ENCODE measurements at places on chromosomes 7 and 10.

DNA sequence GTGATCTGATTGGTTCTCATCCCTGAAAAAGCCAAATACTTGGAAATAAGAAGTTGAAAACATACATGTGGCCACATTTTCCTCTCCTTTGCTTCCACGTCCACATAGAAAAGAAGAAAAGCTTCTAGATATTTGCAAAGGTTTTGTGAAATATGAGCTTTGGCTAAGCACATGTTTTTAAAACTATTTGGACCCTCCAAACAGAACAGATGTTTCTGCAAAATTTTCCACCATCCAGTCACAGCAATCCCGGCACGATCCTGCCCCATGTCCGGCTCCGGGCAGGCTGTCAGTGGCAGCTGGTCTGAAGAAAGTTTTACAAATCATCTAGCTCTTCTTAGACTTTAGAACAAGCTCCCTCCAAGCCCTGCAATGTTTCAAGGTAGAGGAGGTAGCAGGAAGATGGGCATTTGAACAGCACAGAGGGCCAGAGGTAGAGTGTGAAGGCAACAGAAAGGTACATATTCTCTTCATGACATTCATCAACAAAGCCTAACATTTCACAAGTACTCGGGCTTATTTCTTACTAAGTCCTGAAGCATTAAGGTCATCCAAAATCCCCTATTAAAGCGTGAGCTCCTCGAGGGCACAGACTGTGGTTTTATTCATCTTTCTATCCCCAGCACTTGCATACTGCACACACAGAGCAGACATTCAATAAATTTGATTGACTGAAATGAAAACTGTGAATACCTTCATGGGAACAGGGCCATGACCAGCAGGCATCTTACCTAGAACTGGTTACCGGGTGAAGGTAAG, 110.1 kb downstream of the JAZF1 start:
- no peak for DNase-seq

DNA sequence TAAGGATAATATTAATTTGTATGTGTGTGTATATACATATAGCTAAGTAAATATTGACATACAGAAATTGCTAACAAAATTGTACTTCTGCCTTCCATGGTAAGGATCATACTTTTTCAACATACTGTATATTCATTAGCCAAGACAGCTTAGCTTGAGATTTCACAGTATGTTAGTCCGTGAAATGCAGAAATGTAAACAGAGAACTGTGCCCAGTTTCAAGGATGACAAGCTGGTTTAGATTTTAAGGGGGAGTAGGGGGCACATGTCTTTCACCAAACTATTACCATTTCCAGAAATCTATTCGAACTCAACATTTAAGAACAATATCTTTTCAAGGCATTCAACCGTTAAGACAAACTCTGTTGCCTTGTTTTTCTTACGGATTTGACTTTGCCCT, 182.2 kb downstream of the SORCS1 start:
- DNase-seq: no peak

DNA sequence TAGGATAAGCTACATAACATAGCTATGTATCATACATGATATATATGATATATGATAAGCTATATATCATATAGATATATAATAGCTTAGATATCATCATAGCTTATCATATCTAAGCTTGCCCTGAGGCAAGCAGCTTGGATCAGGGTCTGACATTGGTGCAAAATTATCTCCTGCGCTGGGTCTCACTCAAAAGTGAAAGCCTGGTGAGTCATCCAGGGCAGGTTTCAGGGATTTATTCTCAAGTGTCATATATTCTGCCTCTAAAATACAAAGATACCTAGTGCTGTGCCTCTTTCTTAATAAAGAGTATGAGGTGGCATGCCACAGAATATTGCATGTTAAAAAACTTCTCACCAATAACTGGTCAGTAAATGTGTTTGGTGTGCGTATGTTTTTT, 105.9 kb downstream of the CDC14C start:
- no peak for DNase-seq

DNA sequence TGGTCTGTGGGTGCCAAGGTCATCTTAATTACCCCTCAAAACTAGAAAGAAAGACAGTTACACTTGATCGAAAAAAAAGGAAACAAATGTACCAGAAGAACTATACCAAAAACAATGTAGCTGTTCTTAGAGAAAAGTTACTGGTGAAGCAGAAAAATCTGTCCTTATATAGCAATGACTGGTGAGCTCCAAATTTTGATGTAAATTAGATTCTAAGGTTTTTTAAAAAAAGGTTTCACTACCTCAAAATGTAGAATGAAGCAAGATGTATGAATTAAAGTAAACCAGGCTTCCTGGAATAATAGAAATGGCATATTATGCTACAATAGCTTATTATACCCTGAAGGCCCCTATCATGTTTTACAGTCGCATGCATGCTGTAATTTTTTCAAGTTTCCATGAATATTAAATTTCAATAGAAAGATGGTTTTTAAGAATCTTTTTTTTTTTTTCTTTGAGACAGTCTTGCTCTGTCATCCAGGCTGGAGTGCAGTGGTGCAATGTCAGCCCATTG, 28.4 kb upstream of the FKBP9 start:
- no peak for DNase-seq

DNA sequence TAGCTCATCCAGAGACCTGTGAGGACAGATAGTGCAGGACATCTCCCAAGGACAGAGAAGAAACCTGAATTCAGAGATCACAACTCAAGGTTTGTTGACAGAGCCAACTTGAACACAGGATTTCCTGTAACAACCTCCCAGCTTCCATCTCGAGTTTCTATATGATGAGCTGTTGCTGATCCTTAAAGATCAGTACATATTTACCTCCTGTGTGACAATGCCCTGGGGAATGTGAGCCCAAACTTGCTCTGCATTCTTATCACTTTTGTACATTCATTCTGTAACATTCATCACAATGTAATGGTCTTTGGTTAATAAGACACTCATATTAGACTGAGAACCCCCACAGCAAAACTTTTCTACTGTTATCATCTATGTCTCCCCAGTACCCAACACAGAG, 468.6 kb downstream of the XPNPEP1 start:
- DNase-seq: no peak

DNA sequence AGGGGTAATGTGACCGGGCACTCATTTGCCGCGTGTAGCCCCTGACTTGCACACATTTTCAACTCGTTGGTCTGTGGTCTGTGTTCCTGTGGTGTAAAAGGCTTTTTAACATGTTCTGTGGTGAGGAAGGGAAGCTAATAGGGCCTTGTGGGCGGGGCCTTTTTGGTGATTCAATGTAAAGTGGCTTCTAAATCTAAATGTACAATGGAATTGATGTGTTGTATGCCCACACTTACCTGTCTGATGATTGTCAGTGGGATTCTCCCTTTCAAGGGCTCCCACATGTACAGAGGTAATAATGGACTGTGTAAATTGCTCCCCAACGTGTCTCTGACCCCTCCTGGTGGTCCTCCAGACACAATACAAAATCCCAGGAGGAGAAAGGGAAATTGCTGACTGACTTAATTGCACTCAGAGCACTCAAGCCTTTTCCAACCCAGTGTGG, 43.1 kb upstream of the GATAD1 start:
- no peak for DNase-seq

GRCh38 chr10:11757454-11757820, 15.3 kb downstream of the ECHDC3 start:
- DNase-seq: no peak

- DNase-seq: no peak
These were observed 118.4 kb upstream of the CACUL1 start for GRCh38 chr10:118873091-118873737.

GRCh38 chr10:23696476-23696875, 257.6 kb downstream of the OTUD1 start:
- no peak for DNase-seq

- DNase-seq: no peak
These were observed 399.9 kb upstream of the IGFBP3 start for GRCh38 chr7:46320956-46321355.

- no peak for DNase-seq
These were observed 9.7 kb downstream of the CALY start for GRCh38 chr10:133326745-133327650.

DNA sequence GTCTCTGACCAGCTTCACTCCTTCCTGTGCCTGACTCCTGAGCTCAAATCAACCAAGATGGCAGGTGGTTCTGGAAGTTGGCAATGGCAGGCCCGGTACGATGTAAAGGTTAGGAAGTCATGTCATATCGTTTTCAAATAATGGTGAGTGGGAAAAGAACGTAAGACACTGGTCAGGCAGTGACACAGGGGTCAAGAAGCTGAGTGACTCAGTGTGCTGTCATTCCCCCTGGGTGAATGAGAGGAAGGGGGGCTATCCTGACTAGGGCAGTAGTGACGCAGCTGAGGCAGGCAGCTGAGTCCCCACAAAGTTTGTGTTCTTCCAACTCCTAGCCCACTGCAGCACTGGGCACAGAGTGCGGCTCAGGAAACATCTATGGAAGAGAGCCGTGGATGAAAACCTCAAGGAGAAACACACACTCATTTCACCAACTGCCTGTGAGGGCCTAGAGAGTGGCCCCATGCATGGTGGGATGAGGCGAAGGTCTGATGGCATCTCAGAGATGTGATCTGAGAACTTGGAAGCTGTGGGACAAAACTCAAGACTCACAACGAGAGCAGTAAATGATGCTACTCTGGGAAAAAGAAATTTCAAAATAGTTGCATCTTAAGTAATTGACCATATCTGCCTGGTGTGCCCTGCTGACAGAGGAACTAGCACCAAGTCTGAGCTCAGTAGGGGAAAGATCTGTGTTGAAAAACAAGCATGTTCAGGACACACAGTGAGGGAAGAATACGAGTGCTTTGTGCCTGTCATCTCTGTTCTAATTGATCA, 23.2 kb downstream of the CREB3L2 start:
- DNase-seq: no peak

DNA sequence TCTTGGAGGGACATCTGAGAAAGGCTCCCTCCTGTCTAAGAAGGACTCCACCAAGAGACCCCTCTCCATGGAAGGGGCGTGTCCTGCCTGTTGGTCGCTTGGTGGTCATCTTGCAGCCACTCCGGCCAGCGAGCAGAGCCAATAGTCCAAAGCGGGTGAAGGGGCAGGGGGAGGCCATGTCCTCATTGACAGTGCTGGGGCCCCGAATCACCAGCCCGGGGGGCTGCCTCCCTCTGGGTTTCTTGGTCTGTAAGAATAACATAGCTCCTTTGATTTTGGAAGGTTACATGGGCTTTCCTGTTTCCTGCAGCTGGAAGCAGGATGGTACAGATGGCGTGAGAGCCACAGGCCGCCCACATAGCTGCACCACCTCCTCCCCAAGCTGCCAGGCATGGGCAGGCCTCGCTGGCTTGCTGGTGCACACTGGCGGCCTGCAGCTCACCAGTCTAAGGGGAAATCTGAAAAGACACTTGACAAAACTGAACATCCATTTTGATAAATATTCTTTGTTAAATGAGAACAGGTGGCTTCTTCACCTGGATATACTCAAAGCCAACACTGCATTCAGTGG, 105.8 kb downstream of the ARHGAP22 start:
- no peak for DNase-seq

DNA sequence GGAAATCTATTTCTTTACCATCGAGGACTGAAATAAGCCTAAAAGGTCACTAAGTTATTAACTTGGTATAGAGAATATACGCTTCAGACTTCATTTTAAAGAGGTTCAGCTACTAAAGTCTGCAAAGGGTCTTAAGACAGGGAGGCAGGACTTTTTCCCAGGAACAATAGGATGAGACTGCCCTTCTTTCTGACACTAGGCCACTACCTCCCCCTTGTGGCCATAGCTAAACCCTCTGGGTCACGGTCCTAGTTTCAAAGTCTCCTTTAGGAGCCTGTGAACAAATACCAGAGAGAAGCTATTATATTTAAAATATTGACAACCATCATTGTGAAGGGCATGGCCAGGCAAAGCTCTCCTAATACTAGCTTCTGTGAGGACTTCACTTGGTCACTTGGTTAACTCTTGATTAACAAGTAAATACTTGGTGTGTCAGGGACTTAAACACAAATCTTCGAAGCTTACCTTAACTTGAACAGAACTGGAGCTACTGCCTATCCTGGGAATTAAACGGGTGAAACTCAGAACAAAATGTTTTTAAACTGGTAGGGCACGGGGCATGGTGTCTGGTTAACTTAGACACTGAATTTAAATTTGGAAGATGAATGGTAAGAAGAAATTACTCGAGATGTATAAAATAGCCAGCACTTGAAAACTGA, 75.6 kb downstream of the CCDC6 start:
- no peak for DNase-seq

DNA sequence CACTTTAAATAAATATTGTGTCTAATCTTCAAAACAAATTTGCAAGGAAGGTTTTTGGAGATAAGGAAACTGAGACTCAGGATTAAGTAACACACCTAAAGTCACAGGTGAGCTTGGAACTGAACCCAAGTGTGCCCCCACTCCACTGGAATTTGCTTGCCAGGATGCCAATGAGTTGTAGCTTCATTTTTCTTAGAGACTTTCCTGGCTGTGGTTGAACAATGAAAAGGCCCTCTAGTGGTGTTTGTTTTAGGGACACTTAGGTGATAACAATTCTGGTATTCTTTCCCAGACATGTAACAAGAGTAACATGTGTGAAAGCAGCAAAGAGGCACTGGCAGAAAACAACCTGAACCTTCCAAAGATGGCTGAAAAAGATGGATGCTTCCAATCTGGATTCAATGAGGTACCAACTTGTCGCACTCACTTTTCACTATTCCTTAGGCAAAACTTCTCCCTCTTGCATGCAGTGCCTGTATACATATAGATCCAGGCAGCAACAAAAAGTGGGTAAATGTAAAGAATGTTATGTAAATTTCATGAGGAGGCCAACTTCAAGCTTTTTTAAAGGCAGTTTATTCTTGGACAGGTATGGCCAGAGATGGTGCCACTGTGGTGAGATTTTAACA, 1.5 kb downstream of the IL6 start:
- DNase-seq: no peak

DNA sequence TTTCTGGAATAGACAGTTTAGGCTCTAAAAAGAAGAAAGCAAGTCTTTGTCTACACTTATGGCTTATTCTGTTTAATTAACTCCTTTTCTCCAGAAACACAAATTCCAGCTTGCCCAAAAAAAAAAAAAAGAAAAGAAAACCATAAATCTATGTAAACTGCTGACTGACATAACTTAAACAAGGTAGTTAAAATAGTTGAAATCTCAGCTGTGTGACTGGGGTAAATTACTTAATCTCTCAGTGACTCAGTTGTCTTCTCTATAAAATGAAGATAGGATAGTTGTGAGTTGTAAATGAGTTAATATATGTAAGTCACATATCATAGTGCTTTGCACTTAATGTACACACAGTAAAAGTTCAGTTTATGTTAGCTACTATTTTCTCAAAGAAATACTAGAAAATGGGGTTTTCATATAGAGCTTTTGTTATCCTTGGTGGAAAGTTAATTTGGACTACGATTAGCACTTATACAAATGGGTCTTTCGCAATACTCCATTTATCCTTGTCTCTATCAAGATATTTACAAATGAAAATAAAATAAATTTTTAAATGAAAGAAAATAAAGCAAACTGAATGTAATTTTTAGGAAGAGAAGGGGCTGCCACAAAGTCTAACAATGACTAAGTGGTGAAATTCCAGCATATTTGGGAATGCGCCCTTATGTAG, 200.9 kb downstream of the MBL2 start:
- no peak for DNase-seq
